ENCODE measurements at places on chromosomes 4 and X.

DNA sequence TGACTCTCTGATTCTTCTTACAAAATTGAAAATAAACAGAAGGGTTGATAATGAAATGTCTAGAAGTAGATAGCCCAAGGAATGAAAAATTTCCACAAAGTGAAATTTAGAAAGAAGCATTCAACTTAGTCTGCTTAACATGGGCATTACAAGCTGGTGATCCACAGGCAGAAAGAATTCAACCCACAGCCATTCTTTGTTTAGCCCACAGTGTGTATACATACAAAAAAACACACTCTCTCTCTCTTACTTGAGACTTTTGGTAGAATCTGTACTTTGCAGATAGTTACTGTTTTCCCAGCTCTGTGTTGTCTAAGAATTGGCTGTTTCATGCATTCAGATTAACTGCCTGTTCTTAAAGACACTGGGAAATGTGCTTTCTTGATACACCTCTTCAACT is 159.8 kb downstream of the SLC4A4 start:
- no peak for DNase-seq

DNA sequence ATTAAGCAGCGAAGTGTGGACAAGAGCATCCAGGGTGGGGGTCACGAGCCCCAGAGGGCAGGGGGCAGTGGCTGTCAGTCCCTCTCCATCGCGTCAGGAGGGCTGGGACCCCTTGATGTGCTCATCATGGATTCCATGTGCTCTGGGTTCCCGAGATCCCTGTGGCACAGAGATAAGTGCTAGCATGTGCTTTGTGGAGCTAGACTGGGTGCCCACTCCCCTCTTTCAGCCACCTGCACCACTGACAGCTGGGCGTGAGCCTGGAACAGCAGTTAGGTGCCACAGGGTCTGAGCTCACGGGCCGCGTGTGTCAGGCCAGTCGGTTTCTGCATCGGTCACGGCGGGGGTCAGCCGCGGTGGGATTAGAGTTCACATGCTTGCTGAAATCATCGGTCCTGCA is 24.3 kb downstream of the CPZ start:
- no peak for DNase-seq

DNA sequence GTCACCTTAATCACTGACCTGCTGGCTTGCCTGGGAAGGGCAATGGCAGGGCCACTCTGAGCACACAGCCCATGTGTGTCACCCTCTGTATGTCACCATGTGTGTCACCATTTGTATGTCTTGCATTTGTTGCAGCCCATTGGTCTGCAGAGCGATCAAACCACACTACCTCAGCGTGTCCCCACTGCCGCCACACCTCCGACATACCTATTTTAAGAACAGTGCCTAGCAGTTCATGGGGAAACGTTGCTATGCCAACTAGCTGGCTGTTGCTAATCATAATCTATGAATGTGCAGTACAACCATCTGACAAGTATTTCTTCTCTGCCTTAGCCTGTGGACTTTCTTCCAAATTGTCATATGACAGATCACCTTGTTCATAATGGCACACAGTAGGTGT is 8.0 kb upstream of the CRMP1 start:
- no peak for DNase-seq

GRCh38 chrX:74220277-74220676 is 83.7 kb upstream of the ZCCHC13 start:
- DNase-seq = no peak

- no peak for DNase-seq
These were observed 331.5 kb downstream of the RPA4 start for GRCh38 chrX:97215186-97215585.

- peak; percentile 55 for DNase-seq
These were observed at the start of gene CXCL5 for GRCh38 chr4:73998040-73999011. Gene CXCL5 (minus strand): TSS chr4:73998677. CDS start chr4:73998581, 96 bp downstream.

DNA sequence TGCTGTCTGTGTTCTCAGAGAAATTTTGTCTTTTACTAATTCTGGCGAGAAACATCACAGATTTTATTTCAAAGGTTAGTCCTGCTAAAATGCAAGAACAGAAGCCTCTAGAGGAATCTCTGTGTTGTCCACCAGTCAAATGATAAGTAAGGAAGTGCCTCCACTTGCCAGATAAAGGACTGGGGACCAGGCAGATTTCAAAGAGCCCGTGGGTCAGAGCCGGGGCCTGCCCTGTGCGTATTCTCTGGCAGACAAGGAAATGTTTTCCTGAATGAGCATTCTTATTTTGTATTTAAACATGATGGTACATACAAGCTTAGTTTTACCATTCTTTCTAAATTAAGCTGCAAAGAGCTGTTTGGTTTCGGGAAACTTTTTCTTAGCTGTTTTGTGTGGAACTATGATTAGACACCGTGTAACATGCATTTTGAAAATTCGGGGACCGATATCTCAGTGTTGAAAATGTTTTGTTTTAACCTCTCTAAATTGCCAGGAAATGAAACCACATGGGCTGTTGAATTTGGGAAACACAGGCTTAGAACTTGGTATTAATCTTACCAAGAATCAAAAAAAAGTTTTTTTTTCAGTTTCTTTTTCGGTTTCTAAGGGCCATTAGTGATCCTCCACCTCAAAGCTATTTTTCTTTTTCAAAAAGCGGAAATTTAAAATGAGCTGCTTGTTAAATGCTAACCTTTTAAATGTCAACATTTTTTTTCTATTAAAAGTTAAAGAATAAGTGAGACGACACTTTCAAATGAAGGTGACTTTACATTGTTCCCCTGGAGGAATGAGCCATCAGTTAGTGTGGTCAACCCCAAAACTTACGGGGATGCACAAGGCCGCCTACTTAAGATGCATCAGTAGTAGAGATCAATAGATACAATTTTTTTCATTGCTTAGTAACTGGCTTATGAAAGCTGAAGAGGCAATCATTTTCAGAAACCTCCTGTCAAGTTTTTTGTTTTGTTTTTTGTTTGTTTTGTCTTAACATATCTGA is 89.6 kb upstream of the MTM1 start:
- DNase-seq = no peak

DNA sequence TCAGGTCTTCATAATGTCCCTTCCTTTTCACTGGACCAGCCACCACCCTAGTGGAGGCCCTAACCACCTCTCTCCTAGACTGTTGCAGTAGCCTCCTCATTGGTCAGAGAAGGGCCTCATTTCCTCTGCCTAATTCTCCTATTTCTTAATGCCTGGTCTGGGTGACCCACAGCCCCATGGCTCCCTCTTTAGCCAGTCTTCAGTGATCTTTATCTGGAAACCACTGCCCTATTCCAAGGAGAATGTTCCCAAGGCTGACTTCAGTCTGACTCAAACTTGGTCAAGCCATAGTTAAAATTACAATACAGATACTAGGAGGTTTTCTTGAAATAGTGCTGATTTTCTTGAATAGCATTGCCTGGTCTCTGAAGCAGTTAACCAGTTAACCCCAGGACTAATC is 53.6 kb upstream of the PRPS1 start:
- DNase-seq = no peak

DNA sequence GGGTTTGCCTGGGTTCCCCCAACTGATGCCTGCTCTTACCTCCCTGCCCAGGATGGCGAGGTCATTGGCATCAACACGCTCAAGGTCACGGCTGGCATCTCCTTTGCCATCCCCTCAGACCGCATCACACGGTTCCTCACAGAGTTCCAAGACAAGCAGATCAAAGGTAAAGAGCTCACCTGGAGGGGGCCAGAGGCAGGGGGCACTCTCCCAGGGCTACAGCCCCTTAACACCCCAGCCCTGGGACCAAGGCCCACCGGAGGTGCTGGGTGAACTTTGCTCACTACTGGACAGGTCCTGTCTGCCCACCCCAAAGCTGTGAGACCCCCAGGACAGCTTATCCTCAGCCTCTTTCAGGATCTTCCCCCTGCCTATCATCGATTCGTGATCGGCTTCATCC is 24.5 kb downstream of the HTRA3 start:
- DNase-seq = no peak

DNA sequence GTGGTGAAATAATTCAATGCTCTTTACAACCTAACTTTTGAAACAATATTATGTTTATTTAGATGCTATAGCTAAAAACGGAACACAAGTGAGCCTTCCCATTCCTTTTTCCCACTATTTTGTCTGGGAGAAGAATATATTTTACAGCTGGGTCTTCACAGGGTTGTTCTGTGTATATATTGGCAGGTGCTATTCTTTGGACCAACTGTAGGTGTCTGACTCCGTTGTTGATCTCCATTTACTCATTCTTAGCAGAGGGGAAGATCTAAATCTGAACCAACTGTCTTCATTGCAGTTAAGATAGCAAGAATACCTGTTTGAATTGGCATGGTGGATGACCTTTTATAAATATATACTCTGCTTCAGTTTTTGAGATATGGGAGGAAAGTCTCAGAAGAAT is 257.4 kb downstream of the CFAP299 start:
- no peak for DNase-seq

- no peak for DNase-seq
These were observed 66.8 kb upstream of the EGFL6 start for GRCh38 chrX:13502590-13502989.

DNA sequence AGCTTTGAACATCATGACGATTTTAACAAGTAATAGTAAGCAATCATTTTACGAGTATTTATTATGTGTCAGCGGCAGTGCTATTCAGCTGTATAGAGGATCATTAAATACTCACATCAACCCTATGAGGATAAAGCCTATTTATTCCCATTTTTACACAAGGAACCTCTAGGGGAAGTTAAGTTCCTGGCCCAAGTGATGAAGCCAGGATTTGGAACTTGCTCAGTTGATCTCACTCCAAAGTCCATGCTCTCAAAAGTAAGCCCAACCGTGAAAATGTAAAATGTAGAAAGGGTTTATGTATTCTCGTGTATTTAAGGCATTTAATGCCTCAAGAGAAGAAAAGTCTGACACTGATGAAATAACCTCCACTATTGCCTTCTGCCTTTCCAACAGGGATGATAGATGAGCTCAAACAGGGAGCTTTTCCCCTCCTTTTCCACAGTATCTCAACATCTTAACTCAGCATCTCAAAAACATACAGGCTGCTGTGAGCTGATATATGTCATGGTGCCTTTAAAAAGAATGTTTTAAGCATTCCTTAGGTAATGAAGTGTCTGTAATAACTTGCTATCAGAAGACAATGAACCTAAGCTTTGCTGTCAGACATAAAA is 35.0 kb upstream of the PLA2G12A start:
- DNase-seq = no peak

DNA sequence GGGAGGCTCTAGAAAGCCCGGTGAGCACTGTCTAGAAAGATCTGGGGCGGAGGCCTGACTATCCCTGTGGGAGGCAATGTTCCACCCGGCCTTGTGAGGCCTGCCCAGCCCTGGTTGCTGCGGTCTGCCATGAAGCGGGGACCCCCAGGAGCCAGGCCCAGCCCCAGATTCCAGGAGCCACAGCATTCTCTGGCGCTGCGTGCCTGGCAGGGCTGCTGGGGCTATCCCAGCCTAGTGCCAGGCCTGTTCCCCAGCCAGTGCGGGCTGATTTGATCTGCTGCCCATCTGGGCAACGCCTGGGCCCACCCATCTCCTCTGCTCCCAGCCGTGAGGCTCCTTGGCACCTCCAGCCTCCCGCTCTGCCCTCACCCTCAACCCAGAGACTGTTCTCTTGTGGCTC is 19.6 kb downstream of the ATP2B3 start:
- no peak for DNase-seq

DNA sequence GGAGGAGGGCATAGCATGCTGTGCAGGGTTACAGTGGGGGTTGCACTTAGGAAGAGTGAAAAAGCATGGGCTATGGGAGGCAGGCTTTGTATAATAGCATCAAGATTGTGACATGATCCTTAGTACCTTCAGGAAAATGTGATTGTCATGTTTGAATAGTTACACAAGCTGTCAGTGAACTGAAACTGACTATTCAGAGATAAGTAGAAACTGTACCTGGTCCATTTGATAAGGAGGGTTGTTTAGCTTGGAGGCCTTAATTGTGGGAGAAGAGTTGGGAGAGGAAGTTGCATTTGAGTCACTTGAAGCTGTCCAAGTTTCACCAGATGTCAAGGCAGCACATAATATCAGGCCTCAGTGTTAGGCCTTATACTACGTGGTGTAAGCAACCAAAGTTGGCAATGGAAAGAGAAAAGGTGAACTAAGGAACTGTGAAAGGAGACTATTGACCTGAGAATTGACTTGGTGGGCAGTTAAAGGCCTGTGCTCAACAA is 85.0 kb downstream of the TEX13C start:
- DNase-seq = no peak

- DNase-seq = no peak
These were observed 1.4 kb upstream of the FNIP2 start for GRCh38 chr4:158767451-158767850.

DNA sequence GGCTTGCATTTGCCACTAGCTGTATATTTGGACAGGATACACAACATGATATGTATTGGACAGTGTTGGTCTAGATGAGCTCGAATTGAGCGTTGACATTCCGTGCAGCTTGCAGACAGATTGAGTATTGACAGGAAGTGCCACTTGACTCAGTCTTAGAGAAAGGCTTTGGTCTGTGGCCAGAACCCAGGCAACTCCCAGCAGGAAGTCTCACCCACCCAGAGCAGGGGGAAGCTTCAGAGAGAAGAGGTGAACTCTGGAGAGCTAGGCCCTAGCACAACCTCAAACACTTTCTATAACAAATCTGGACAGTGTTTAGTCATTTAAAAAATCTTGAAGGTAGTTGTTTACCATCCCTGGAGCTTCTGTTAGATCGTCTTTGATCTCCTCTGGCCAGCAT is 280.5 kb downstream of the FBXW7 start:
- DNase-seq = no peak

DNA sequence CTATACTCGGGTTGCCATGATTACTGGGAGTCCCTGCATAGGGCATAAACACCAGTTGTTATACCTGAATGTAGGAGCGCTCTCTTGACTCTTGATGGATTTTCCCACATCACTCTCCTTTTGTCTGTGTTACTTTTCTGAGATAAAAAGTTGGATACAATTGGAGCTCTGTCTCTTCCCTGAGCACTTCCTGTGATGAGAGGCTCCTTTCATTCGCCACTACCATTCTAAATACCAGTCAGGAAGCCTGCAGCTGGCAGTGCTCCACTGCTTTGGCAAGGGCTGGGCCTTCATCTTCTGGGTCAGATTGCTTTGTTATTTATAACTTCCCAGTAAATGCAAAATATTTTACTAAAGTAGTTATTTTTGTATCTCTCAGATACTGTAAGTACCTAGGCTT is 13.9 kb downstream of the TCEANC start:
- no peak for DNase-seq

- DNase-seq = no peak
These were observed 41.1 kb upstream of the HS3ST1 start for GRCh38 chr4:11469650-11470437.

GRCh38 chr4:24887881-24888430 is 24.9 kb downstream of the CCDC149 start:
- DNase-seq = no peak

DNA sequence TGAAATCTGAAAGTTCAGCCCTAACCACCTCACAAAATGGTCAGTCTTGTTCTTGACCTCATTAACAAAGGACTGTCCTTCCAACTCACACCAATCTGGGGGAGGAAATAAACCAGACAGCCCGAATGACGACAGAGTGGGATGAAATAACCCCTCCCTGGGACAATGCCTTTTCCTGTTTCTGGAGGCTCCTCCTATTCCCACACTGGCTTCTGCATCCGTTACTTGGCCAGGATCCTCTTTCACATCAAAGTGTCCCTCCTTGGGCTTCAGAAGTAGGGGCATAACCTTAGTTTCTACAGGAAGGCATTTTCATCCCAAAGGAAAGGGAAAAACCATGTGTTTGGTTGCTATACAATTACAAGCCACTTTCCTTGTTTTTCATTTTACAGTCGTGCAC is 59.8 kb upstream of the RPL34 start:
- DNase-seq = peak; percentile 31
